Aorta (tissue), 5 donors: ENCODE measurements at places on chromosomes 12 and 14. TPM values are rescaled to one million over a fixed set of nuclear protein-coding genes. Genes with fewer than 3 reads are reported as not detected.
A peak's percentile ranks its signal among the peaks of the same experiment; 100 is the strongest.

DNA sequence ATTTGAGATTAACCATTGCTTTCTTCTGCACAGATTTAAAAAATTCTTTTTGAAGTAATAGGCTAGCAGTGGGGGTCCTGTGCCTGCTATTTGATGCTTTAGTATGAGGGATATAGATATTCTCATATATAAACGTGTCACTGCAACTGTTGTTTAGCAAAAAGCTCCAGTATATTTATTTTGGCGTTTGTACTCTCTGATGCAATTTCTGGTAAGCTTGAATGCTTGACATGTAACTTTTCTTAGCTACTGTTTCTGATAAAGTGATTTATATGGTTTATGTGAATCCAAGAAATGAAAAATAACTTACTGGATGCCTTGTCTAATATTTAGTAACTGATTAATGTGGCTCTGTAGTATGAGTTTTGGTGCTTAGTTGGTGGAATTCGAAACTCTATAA, 77.1 kb downstream of the TTLL5 start:
- no peak for DNase-seq

Gene CHMP4A
- 38.3 TPM for total RNA-seq

Gene PPM1H
- 5.0 TPM for total RNA-seq

DNA sequence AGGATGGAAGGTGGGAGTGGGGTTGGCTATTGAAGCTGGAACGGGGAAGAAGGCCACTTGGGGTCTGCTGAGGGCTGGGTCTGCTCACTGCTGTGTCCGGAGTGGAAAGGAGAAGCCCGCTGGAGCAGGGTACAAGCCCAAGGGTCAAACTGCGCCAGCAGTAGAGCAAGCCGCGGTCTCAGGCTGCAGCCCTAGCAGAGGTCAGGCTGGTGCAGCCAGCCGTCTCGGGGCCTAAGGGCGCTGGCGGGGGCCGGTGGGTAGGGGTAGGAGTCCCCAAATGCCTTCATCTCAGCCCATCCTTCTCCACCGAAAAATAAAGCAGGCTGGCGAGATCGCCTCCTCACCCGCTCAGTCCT, 718 bp upstream of the JDP2 start:
- no peak for DNase-seq

Gene AKT1
- total RNA-seq, result 154 TPM

DNA sequence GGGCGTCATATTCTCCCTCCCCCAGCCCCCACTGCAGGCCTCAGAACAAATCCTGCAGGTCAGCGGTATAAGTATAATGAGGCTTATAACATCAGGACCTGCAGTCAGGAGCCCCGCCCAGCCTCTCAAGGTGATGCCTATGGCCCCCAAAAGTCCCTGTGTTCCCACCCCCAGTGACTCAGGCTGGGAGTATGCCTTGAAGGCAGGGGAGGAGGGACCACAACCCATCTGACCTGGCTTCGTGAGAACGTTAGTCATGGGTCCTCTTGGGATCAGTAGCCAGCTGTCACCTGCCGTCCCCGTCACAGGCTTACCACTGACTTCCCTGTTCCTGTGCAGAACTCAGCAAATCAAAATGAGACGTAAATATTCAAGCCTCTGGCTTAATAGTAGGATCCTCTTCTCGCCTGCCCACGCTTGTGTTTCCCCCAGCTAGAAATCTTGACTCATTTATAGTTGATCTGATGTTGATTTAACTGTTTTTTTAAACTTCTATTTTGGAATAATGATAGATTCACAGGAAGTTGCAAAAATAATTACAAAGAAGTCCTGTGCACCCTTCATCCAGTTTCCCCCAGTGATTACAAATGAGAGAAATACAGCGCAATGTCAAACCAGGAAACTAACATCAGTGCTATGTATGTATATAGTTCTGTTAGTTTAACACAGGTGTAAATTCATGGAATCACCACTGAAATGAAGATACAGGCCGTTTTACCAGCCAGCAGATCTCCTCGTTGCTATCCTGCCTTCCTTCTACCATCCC, 107.5 kb downstream of the ADGRD1 start:
- DNase-seq, result peak; percentile 45

GRCh38 chr12:508795-509194, 49.1 kb downstream of the B4GALNT3 start:
- no peak for DNase-seq

Gene PTGDR
- 2.9 TPM for total RNA-seq

- no peak for DNase-seq
These were observed 93.8 kb downstream of the TMEM30B start for GRCh38 chr14:61187196-61187905.

- DNase-seq, result no peak
These were observed 5.9 kb downstream of the ARL6IP4 start for GRCh38 chr12:122986258-122986871.

DNA sequence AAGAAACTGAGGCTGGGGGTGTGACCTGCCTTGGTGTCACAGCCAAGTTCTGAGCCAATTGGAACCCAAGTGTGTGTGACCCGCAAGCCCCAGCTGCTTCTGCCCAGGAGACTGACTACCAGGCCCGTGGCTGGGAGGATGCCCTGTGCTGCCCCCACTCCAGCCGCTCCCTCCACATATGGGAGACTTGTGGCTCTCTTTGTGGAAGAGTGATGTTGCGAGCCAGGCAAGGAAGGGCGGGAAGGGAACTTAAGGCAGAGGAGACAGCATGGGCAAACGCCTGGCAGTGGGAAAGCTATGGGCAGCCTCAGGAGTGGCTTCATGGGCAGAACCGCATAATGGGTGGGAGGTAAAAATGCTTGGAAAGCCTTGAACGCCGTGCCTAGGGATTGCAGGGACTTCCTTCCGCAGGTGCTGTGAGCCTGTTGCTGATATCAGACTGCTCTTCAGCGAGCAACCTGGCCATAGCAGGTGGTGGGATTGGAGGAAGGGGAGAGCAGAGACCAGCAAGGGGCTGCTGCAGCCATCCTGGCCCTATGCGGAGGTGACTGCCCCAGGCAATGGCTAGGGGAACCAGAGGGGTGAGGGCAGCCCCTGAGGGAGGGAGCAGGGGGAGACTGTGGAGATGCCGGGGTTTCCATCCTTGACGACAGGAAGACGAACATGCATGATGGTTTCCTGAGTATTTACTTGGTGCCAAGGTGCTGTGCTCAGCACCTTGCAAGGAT, 115.7 kb downstream of the LGMN start:
- DNase-seq, result no peak

DNA sequence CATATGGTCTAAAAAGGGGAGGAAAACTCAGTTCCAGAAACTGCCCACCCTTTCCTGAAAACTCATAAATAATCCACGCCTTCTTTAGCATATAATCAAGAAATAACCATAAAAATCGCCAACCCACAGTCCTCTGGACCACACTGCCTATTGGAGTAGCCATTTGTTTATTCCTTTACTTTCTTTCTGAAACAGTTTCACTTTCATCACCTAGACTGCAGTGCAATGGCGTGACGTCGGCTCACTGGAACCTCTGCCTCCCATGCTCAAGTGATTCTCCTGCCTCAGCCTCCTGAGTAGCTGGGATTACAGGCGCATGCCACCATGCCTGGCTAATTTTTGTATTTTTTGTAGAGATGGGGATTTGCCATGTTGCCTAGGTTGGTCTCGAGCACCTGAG, 44.2 kb downstream of the CLMN start:
- DNase-seq, result no peak

- no peak for DNase-seq
These were observed 20.1 kb downstream of the GCH1 start for GRCh38 chr14:54882521-54882920.

Gene MMP19
- 26.4 TPM for total RNA-seq

GRCh38 chr14:54735424-54735823, 167.2 kb downstream of the GCH1 start:
- DNase-seq, result no peak

- DNase-seq, result no peak
These were observed 391.4 kb upstream of the SYT1 start for GRCh38 chr12:78473136-78473535.

DNA sequence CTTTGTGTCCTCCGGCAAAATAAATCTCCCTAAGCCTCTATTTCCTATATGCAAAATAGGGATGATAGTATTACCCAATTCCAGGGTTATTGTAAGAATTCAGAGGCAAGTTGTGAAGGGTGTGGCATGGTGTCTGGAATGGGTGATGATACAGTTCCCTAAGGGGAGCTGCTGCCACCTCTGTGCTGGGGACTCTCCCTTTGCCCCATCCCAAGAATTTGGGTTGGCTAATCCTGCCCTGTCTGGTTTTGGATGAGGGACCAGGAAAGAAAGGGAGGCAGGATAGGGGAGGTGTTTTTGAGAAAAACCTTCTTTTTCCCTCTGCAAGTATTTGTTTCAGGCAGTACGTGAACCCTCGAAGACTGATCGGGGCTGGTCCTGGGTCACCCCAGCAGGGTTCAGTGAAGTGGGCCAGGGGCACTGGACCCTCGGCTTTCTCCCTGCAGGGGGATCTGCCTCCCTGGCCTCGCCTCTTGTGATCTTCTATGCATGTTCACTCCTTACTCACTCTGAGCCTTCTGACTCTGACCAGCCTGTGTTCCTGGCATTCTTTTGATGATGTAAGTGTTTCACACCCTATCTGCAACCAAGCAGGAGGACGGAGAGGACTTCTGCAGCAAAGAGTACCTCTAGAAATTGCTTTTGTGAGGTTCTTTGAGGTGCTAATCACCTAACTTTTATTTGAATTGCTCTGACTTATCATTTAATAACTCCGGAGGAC, 60.8 kb downstream of the RASSF3 start:
- DNase-seq, result no peak

- no peak for DNase-seq
These were observed 80.9 kb downstream of the NDUFA12 start for GRCh38 chr12:94922561-94922960.

DNA sequence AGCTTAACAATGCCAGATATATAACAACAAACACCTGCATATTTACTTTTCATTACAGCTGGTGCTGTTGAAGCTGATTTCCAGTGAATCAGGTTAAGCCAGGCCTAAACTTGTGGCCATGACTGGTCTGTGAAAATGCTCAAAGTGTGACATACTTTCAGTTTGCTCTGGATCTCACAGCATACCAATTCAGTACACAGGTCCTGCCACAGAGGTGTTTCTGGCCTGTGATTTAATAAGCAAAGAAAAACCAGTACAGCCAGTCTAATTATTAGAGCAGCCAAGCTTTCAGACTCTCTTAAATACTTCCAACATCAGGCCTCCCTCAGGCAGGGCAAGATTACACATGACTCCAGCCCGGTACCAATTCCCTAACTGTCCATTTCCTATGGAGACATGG, 27.4 kb upstream of the TMCC3 start:
- no peak for DNase-seq

Gene PRKD1
- total RNA-seq, result 24.8 TPM

DNA sequence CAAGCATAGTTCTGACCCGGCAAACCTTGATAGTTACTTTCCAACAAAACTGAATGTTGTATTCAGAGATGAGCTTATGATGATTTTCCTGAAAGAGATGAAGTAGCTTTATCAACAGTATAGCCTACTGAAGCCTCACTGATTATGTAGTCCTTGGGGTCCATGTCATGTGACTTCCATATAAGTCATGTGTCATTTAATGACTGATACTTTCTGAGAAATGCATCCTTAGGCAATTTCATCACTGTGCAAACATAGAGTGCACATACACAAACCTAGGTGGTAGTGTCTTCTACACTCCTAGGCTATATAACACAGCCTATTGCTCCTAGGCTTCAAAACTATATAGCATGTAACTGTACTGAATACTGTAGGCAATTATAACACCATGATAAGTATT, 28.5 kb upstream of the TUBA1C start:
- no peak for DNase-seq

GRCh38 chr12:53624956-53625355, 1.2 kb downstream of the ATF7 start:
- DNase-seq, result no peak

DNA sequence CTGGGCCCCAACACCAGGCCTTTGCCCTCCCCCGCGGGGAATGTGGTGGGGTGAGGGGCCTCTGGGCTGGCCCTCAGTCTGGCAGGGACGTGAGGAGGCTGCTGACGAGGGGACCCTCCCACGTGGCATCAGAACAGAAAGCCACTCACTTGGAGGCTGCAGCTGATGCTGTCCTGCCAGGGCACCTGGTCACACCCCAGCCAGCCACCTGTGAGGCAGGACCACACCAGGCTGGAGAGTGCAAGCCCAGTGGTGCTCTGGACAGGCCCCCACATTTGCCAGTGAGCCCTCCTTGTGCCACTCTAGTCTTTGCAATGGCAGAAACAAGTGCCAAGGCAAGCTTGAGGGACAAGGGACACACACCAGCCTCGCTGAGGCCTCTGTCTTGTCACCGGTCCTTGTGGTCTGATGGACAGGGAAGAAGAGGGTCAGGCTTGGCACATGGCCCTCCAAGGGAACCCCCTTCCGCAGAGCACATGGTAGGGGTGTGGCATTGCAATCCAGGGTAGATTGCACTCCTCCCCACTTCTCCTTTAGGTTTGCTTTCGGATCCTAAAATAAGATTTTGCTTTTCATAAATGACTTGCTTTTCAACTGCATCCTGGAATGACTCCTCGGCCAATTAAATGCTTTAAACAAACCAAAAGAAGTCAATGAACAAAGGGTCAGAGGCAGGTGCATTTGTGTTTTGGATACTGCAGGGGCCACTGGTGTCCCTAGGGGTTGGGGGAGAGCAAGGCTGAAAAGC, 53.7 kb downstream of the CCDC88C start:
- DNase-seq, result peak; percentile 76

GRCh38 chr14:58584383-58584782, 53.4 kb upstream of the DACT1 start:
- DNase-seq, result no peak

- DNase-seq, result no peak
These were observed 134.2 kb downstream of the KCNK10 start for GRCh38 chr14:88188745-88189416.

Gene HSPA2
- 41.4 TPM for total RNA-seq

GRCh38 chr14:71267691-71268090, 360.4 kb downstream of the PCNX1 start:
- DNase-seq, result no peak

DNA sequence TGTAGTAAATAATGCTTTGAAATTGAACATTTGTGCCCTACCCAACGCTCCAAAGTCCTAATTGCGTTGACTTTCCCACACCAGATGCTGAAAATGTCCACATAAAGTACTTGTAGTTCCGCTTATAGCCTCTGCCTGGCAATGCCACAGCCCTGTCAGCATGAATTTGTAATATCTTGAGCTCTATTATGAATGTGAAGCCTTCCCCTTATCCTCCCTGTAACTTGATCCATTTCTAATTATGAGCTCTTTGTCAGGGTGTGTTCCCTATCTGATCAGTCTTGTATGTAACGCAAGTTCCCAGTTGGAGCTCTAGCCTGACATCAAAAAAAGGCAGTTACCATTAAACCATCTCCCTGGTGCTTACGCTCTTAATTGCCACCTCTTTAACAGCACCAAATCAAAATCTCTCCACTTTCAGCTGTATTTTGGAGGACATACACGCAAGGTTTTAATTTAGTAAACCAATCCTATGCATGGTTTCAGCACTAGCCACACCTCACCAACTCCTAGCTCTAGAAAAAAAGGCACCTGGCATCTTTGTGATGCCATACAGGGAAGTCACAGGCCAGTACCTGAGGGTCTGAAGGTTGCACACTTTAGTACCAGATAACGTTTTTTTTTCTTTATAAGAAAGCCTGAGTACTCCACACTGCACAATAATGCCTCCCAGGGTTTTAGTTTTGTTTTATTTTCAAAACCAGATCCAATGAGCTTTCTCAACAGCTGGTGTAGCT, 69.3 kb downstream of the EEA1 start:
- no peak for DNase-seq
